Natural killer cell treated with Interleukin-12 subunit alpha and Interleukin-12 subunit beta and Interleukin-15 and Interleukin-18, amount 100 ng/mL, for 72 hours (primary cell): ENCODE measurements at places on chromosomes 11 and 22.

DNA sequence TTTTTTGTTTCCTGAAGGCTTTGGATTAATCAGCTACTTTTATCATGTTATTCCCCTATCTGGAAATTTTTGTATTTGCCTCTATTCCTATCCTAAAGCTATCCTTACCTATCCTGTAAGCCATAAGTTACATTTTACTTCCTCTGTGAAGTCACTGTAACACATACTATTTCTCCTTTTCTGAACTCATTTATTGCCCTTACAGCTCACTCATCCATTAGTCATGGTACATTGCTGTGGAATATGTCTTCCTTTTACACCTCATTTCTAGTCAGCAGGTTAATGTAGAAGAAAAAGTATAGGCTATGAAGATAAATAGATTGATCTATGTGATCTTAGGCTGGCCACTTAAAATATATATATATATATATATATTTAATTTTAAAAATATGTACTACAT is 28.0 kb downstream of the SWAP70 start:
- H3K27me3 ChIP-seq, result no peaks in the 10 kb centered on the region
- H3K4me3 ChIP-seq, result no peak overlapping the region
- H3K36me3 ChIP-seq, result no peaks in the 10 kb centered on the region
- H3K4me1 ChIP-seq, result no peaks in the 10 kb centered on the region

DNA sequence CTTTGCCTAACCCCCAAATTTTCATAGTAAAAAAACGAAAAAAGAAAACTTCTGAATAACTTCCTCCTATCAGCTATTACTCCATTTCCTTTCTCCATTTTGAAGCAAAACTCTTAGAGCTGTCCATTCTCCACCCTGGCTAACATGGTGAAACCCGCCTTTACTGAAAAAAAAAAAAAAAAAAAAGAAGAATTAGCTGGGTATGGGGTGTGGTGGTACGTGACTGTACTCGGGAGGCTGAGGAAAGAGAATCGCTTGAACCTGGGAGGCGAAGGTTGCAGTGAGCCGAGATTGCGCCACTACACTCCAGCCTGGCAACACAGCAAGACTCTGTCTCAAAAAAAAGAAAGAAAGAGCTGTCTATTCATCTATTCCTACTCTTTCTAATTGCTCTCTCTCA is 11.3 kb upstream of the NXF1 start:
- H3K4me3 ChIP-seq, result no peak overlapping the region
- H3K27ac ChIP-seq, result no peak overlapping the region
- no peaks in the 10 kb centered on the region for H3K4me1 ChIP-seq

DNA sequence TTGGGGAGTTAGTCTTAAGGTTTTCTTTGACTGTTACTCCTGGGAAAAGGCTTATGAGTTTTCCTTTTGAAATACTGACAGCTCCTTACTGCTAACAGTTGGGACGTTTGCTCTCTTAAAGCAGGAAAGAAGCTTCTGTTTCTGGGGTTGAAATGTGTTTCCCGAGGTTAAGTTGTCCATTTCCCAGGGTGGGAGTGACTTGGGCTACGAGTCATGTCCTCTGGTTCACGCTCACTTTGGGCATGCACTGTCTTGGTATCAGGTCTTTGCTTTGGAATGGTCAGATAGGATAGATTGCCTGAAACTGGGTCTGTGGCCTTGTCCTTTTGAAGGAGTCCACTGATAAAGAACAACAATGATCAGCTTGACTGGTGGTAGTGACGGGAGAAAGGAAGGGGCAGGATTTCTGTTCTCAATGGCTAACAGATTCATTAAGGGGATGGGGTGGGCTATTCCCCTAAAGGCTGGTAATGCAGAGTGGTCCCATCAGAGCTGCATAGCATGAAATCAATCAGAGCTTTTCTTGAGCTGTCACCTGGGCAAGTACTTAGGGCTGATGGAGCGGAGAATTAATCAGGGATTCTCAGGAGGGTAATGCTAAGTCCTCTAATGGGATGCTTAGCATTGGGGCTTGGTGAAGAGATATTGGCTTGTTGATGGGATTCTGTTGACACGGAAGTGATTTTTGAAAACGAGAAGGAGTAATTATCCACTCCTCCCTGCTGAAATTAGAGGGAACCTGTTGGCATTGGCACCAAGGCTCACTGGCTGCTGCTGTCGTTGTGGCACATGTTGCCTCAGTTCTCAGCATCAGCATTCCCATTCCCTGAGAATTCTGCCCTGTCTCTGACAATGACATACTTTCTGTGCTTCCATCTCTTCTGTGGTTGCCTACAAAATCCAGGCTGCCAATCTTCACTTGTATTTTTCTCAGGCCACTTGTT is 81.6 kb downstream of the TEAD1 start:
- DNase-seq, result no peak
- H3K4me3 ChIP-seq, result no peak overlapping the region
- H3K36me3 ChIP-seq, result no peaks in the 10 kb centered on the region

- H3K36me3 ChIP-seq, result no peaks in the 10 kb centered on the region
- DNase-seq, result no peak
- no peaks in the 10 kb centered on the region for H3K27me3 ChIP-seq
- H3K4me3 ChIP-seq, result no peak overlapping the region
- H3K4me1 ChIP-seq, result peaks cover under 1% of the 10 kb centered on the region
Measured at GRCh38 chr11:126459691-126460281, 104.3 kb downstream of the ST3GAL4 start.

GRCh38 chr11:50246183-50246582 is 213.5 kb downstream of the OR4C45 start:
- H3K27ac ChIP-seq, result no peak overlapping the region
- no peaks in the 10 kb centered on the region for H3K4me1 ChIP-seq
- no peaks in the 10 kb centered on the region for H3K27me3 ChIP-seq
- no peaks in the 10 kb centered on the region for H3K36me3 ChIP-seq
- no peak for DNase-seq
- no peak overlapping the region for H3K4me3 ChIP-seq

GRCh38 chr22:49942565-49943404 is 17.8 kb upstream of the PIM3 start:
- H3K4me3 ChIP-seq, result no peak overlapping the region
- peaks cover 4% of the 10 kb centered on the region for H3K4me1 ChIP-seq
- H3K27me3 ChIP-seq, result no peaks in the 10 kb centered on the region
- DNase-seq, result no peak

GRCh38 chr22:40463017-40463631 is 92.7 kb downstream of the SGSM3 start:
- H3K27me3 ChIP-seq, result no peaks in the 10 kb centered on the region
- H3K4me3 ChIP-seq, result peak overlapping the region; percentile 97
- peaks cover 49% of the 10 kb centered on the region for H3K4me1 ChIP-seq
- H3K36me3 ChIP-seq, result peaks cover 8% of the 10 kb centered on the region

DNA sequence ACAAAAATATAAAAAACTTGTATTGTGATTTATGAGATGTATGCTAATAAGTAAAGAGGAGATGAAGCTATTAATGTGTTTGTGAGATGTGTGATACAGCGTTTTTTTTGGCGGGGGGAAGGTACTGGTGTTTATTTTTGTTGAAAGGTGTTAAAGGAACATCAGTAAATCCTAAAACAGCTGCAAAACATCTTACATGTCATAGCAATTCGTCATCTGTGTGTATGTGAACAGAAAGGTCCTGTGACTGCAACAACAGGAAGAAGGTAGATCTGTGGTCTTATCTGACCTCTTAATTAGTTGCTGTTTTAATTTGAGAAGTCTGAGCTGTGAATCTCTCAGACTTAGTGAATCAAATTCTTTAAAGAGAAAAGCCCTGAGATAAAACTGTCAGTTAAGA is 1041.1 kb downstream of the JRKL start:
- DNase-seq, result no peak
- no peaks in the 10 kb centered on the region for H3K27me3 ChIP-seq

- H3K4me1 ChIP-seq, result peaks cover 24% of the 10 kb centered on the region
- H3K4me3 ChIP-seq, result peak overlapping the region; percentile 76
- H3K27me3 ChIP-seq, result peaks cover 37% of the 10 kb centered on the region
Measured at GRCh38 chr22:37560608-37561211, 430 bp downstream of the CDC42EP1 start.

GRCh38 chr11:2593393-2593950 is 106.3 kb downstream of the KCNQ1OT1 start:
- DNase-seq, result no peak
- no peaks in the 10 kb centered on the region for H3K4me1 ChIP-seq
- peaks cover 27% of the 10 kb centered on the region for H3K27me3 ChIP-seq
- no peaks in the 10 kb centered on the region for H3K36me3 ChIP-seq
- no peak overlapping the region for H3K27ac ChIP-seq
